ENCODE measurements at places on chromosomes 1 and 21.
A peak's percentile ranks its signal among the peaks of the same experiment; 100 is the strongest.

DNA sequence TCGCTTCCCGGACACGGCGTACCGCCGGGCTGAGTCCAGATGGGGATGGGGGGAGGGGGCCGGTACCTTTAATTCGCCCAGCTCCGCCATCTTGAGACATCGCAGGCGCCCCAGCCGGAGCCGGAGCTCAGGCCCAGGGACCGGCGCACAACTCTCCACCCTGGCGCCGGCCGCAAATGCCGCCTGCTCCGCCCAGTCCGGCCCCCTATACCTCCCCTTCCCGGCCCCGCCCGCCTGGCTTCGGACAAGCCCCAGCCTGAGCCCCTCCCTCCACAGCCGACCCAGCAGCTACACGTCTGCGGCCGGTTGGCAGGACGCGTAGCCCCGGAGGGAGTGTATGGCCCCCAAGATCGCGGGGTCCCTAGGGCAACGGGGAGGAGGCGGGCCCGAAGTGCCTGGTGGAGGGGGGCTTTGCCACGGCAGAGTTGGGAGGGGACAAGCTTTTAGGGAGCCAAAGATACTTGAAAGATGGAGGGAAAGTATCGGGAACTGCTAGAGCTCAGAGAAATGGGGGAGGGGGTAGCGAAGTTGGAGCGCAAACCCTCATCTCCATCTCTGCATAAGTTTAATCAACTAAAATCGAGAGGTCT lies at the start of gene PIAS3:
TSS of gene PIAS3 (minus strand) at position 181 of the 590 bp plus-strand sequence. CDS start at position 90, 91 bp downstream.
- DNase-seq = peak; percentile 91

DNA sequence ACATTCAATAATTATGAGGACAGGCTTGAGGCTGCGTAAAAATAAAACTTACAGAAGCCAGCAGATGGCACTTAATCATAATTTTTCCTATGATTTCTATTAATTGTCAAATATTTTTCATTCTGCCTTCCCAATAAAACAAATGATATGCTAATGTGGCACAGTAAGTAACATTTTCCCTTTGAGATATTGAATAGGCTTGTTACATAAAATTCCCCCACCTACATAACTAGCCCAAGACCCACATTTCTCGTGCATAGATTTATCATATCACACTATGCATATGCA lies 55.4 kb upstream of the PTGFRN start:
- DNase-seq = no peak

GRCh38 chr1:97938285-97938642 lies 17.4 kb upstream of the DPYD start:
- DNase-seq = peak; percentile 17

DNA sequence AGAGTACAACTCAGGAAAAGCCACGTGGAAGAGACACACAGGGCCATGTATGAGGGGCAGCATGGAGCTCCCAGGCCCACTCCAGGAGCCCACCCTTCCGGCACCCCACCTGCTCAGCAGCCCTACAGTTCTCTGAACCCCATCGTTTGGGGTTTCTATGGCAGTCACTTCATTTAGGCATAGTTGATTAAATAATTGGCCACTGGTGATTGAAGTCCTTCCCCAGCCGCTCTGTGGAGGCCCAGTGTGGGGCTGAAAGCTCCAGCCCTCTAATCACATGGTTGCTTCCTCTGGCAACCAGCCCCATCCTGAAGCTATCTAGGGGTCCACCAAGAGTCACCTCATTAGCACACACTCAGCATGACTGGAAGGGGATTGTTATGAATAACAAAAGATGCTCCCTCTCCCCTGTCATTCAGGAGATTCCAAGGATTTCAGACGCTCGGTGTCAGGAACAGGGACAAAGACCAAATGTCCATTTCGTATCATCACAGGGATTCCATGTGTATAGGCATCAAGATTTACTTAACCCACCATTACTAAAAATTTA lies 12.2 kb upstream of the S100A7A start:
- DNase-seq = no peak

- DNase-seq = peak; percentile 95
These were observed at the start of gene MPZL1 for GRCh38 chr1:167721617-167722151. Gene MPZL1 (plus strand): TSS chr1:167721982. CDS start chr1:167722152, 170 bp downstream.

DNA sequence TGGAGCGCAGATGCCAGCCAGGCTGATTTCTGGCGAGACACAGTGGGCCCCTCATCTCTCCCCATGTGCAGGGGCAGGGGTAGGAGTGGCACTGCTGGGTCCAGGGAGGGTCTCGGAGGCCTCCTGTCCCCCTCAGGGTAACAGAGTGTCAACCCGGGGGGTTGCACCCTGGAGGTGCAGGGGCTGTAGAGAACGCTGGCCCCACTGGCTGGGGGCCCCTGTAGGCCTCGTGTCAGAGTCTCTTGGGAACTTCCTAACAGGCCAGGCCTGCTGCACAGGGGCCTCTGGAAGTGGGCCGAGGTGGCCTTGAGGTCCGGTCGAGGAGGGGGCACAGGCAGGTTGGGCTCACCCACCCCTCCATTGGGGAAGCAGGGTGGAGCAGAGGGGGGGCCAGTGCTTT lies 38.9 kb upstream of the AJAP1 start:
- DNase-seq = no peak

DNA sequence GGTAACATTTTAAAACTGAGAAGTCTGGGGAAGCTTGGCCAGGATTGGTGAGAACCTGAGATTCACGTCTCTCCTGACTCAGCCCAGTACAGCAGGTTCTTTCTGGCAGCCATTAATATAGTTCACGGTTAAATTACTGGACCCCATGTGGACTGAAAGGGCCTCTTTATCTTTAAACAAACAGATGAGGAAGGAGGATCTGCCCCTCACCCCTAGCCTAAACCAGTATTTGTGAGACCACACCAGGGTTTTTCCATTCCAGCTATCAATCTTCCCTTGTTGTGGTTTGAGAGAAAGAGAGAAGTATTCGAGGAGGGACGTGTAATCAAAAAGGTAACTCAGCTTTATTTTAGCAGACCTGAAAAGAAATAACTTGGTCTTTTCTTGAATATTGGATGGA lies 137.1 kb downstream of the PROX1 start:
- peak; percentile 13 for DNase-seq

DNA sequence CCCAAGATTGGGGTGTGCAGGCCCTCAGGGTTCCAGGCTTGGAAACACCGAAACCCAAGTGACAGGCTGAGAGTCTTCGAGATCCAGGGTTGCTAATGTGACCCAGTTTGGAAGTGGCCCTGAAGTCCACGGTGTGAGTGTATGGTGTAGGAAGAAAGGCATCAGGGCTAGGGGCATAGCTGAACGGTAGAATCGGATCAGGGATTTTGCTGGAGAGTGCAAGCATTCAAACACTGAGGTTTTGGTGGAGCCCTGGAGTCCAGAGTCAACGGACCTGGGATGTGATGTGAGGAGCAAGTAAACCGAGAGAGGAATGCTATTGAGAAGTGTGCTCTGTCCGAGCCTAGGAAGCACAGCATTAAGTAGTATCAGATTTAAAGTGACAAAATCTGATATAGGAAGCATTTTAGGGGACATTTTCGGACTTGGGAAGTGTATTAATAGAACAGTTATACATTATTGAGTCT lies 958 bp downstream of the NFYC start:
- no peak for DNase-seq

DNA sequence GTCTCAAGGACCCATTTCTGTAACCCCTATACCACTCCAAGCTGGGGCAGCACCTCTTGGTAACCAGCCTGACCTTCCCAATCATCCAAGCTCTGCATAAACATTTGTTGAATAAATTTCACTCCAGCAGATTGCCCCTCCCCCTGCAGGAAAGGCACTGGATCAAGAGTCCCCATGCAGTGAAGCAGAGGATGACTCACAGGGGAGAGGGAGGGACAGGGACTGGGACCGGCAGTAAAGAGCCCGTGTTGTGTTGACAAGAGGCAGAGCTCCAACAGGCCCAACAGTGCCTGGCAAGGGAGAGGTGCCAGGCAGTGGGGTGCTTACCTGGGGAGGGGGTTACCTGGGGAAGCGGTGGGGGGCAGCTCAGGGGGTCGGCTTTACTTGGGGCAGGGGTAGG lies 32.3 kb downstream of the SLC9A1 start:
- DNase-seq = no peak

DNA sequence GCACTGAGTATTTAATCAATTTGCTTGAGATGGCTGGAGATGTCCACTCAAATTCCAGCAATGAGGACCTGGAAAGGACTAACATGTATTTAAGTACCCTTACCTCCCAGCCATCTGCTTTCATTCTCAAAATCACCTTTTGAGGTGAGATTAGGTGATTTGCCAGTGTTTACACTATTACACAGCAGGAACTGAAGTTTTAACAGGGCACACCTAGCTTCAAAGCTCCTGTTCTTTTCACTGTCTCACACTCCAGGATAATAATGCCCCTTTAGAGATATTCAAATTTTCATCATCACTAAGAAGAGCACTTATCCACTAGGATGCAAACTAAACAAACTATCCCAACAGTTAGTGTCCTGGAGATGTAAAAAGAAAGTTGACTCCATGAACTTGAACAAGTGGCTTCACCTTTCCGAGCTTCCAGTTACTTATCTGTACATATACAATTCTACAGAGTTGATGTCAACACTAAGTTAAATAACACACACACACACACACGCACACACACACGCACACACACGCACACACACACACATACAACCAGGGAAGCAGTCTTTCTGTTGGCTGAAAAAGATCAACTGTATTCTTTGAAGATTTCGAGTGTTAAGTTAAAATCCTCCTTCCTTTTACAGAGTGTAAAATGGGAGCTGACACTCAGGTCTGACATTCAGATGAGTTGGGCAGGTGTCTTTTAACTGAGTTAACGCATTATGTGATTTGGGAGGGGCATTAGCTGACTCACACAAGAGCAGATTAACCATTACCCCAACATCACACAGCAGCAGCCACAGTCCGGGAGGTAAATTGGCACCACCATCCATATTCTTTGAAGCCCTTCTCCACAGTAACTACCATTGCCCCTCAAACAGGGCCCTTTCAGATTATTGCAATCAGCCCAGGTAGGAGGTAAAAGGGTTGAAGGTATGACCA lies 15.5 kb upstream of the JAK1 start:
- no peak for DNase-seq

DNA sequence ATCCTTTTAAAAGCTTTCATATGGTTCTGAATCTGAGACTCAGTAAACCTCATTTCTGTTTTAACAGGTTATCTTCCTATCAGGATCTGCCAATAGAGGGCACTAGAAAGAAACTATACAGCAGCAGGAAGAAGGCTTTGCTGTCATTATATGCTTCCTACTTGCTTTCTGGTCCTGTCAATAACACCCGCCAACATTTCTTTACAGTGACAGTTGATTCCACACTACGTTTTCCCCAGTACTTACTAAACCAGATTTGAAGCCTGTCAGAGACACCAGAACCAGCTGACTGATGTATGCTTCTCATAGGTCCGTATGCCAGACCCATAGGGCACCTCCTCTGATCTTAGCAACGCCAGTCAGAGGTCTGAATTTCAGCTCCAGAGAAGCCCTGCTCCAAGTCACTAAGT lies 341.0 kb upstream of the NEGR1 start:
- peak; percentile 71 for DNase-seq

GRCh38 chr1:172112576-172112975 lies 271.3 kb downstream of the DNM3 start:
- DNase-seq = peak; percentile 74

DNA sequence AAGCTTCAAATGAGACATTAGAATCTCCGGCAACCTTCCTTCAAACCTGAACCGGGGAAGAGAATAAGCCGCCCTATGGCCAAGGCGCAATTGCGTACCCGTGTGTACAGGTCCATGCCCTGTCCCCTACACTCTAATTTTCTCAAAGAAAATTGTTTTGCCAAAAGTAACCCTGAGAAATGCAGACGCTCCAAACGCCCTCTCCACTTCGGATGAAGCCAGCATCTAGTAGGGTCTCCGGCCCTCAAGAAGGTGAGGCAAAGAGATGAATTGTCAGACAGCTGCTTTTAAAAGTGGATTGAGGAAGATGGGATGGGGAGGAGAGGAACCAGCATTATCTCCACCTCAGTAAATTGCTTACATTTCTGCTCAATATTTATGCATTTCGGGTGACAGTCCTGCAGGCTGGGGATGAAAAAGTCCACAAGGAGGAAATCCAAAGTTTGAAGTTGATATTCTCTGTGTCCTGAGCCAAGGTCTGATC lies 630 bp upstream of the LHX9 start:
- DNase-seq = no peak

GRCh38 chr1:119139403-119139802 lies 1.1 kb downstream of the WARS2 start:
- DNase-seq = peak; percentile 13

- DNase-seq = no peak
These were observed 8.4 kb downstream of the EFNA3 start for GRCh38 chr1:155086856-155087535.

DNA sequence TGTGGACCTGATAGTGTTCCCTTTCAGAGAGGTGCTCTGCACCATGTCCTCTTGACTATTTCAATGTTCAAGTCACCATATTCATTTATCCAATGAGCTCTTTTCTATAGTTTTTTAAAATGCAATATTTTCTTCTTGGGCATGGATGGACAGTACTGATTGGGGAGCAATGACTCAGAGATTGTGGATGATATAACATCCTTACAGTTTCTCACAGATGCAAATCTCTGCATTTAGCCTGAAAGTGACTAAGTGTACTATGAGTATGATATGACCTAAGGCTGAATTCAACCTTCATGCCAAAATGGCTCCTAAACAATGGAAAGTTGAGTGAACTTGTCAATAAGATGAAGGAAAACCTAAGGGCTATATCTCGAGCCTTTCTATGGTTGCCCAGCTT lies 36.5 kb downstream of the C4BPA start:
- DNase-seq = no peak

DNA sequence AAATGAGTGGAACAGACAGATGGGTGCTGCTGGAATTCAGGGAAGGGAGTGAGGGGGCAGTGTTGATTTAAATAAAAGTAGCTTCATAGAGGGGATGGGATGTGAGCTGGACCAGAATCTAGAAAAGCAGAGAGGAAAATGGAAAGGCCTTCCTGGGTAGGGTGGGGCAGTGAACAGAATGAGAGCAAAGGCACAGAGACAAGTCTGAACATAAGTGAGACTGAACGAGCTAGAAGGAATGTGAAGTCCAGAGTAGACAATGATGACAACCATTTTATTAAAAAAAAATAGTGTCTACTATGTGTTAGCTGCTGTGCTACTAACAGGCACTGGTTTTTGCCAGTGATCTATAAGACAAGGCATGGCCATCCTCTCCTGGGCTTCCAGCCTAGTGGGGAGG lies 36.0 kb downstream of the ELK4 start:
- DNase-seq = no peak

- peak; percentile 41 for DNase-seq
These were observed 160.8 kb upstream of the SAMSN1 start for GRCh38 chr21:14706712-14707510.

DNA sequence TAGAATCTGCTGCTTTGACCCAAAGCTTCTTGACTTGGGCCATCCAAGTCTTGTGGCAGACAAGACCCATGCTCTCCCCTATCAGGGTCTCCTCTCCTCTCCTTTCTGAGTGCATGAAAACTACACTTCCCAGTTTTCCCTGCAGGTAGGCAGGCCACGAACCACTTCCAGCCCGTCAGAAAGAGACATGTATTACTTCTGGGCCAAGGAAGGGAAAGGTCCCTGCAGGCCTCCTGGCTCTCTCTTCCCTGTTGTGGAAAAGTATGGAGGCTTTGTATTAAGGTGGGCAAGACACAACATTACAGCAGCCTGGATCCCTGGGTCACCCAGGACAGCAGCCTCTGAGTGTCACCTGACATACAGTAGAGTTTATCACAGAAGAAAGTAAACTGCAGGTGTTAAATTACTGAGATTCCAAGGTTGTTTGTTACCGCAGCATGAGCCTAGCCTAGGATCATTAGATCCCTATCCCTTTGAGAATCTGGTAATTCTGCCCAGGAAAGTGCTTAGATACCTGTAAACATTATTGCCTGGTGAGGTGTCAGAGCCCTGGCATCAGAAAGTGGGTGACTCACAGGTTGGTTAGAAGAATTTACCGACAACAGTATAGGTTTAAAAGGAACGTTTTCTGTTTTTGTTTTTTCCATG lies 717.3 kb downstream of the MATN1 start:
- no peak for DNase-seq

GRCh38 chr1:92476071-92476631 lies 10.6 kb downstream of the GFI1 start:
- peak; percentile 94 for DNase-seq
